A172 (cell line): ENCODE measurements at places on chromosomes 13 and 19. TPM values are rescaled to one million over a fixed set of nuclear protein-coding genes. Genes with fewer than 3 reads are reported as not detected.

- no peak for DNase-seq
These were observed 689.0 kb upstream of the SLITRK1 start for GRCh38 chr13:84571264-84571663.

- no peak for DNase-seq
These were observed 50.1 kb upstream of the C13orf46 start for GRCh38 chr13:114023716-114024602.

DNA sequence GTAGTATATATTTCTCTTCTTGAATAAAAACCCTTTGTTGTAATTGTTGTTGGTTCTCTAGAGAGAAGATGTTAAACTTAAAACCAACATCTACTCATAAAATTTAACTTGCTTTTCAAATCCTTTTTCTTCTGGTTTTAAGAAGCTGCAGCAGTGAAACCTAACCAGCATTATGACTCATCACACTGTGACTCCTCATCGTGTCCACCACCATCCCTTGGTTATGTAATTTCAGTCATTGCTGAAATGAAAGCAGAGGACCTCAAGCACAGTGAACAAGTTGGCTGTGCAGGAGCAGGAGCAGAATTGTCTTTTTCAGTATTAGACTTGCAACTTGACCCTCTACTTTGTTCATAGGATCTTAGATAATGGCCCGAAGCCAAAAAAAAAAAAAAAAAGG lies 64.9 kb upstream of the HTR2A start:
- peak; percentile 69 for DNase-seq

DNA sequence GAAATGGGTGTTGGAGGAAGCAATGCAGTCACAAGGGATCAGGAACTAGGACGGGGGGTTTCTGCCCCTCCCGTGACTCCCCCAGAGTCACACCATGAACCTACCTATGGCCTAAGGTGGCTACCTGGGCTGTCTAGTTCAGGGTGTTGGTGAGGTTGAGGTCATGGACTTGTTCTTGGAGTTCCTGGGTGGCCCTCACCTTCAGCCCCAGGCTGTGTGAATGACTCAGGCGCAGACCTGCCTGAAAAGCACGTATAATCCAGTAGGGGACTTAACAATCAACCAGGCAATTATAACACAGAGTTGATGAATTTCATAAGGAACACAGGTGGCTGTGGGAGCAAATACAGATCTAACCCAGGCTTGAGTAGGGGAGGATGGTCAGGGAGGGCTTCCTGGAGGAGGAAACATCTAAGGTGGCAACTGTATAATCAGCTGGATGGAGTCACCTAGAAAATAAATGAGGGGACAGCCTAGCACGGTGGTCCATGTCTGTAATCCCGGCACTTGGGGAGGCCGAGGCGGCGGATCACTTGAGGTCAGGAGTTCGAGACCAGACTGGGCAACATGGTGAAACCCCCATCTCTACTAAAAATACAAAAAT lies 25.6 kb upstream of the ADGRE1 start:
- DNase-seq, result no peak

DNA sequence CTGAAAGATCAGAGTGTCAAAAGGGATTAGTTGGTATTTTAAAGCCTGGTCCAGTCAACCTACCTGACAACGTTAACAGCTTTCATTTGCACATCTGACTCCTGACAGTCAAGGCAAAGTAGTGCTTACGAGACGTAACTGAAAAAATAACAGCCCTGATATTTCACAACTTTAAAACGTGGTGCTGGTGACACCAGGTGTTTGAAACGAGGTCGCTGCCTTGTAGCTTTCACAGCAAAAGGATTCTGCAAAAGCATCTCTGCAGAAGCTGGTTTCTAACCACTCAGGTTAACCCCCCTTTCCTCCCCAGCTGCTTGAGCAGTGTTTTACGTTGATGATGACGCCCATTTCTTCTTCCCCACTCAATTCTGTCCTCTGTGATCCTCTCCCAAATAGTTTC lies 23.3 kb downstream of the GGACT start:
- no peak for DNase-seq

DNA sequence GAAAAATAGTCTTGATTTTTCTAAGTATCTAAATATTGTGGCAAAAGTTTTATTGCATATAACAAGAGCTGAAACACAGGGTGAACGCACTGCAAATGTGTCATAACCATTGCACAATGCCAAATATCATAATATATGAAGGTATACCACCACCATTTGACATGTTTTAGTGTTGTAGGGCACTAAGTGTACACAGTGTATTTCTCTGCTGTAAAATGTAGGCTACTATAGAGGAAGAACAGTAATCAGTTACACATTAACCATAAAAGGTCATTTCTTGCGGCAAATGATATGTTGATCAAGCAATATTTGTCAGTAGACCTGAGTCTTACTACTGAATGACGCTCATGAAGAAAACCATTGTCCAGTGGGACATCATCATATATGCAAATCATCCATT lies 18.3 kb upstream of the KLF5 start:
- no peak for DNase-seq

DNA sequence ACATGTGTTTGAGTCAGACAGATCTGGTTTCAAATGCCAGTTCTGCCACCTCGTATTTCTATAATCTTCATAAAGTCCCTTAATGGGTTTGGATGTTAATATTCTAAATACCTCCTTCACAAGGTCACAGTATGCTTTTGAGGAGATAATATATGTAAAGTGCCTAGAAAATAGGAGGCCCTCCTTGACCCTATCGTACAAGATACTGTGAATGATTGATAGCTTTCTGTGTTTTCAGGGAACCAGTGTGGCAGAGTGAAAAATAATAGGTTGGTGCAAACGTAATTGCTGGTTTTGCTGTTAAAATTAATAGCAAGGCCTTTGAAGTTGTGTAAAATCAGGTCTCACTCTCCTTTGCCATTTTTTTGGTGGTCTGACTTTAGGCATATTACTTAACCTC lies 77.5 kb upstream of the SCEL start:
- DNase-seq, result no peak

The IGSF23 gene
- total RNA-seq, result not detected in 2 replicates
